ENCODE measurements at places on chromosomes 1 and 21.
A peak's percentile ranks its signal among the peaks of the same experiment; 100 is the strongest.

GRCh38 chr1:38076455-38076854, 29.9 kb upstream of the POU3F1 start:
- no peak for DNase-seq

- no peak for DNase-seq
These were observed 10.8 kb upstream of the PTPRC start for GRCh38 chr1:198628067-198628455.

DNA sequence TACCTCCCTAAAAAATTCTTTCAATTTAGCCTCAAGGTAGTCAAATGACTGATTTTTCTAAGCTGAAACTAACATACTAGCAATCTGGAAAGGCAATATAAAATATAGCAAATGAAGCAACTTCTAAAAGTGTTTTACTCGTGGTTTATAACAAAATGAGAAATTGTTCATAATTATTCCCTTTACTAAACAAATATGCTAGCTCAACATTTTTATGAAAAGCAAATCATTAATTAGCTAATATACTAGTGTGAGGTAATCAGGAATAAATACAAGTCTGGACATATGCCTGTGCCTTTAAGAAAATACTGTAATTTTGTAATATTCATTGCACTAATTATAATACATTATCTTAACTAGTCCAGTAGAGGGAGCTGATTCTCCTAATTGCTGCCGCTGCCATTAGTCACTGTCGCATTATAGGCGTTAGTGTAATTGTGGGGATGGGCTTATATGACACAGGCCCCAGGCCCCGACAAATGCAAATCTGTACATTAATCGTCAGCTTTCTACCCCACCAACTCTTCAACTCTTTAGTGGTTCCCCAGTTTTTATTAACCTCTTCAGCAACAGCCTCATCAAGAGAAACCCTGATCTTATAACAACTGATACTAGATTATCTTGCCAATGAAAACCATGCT, 160.9 kb downstream of the GABPA start:
- DNase-seq: no peak

- no peak for DNase-seq
These were observed 21.0 kb downstream of the C1orf174 start for GRCh38 chr1:3879099-3879498.

DNA sequence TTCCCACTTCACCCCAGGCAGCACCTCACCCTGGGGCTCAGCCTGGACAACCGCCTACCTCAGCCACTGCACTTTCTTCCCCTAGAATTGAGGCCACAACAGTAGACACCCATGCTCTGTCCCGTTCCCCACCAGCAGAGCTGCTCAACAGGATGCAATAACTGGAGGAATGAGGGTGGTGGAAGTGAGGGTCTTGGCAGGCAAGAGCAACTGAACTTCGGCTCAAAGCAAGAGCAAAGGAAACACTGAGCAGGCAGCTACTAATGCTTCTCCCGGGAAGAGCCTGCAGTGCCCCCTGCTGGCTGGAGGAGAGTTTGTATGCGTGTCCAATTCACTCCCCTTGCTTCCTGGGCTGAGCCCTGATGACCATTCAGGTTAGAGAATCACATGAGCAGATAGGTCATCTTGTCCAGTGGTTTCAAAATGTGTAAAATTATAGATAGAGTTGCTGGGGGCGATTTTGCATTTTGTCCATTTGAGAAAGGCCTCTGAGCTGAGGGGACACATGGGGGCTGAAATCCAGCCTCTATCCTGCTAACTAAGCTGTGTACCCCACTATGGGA, 13.9 kb downstream of the NT5C1A start:
- peak; percentile 41 for DNase-seq

GRCh38 chr1:85707267-85707989, 805 bp downstream of the ZNHIT6 start:
- DNase-seq: no peak

GRCh38 chr1:39755965-39756659, 15.0 kb downstream of the OXCT2 start:
- no peak for DNase-seq

GRCh38 chr1:29218223-29218622, 12.5 kb downstream of the MECR start:
- no peak for DNase-seq

- no peak for DNase-seq
These were observed 14.4 kb upstream of the POU2F1 start for GRCh38 chr1:167206166-167206835.

- no peak for DNase-seq
These were observed 30.0 kb upstream of the CRNN start for GRCh38 chr1:152444045-152444444.

DNA sequence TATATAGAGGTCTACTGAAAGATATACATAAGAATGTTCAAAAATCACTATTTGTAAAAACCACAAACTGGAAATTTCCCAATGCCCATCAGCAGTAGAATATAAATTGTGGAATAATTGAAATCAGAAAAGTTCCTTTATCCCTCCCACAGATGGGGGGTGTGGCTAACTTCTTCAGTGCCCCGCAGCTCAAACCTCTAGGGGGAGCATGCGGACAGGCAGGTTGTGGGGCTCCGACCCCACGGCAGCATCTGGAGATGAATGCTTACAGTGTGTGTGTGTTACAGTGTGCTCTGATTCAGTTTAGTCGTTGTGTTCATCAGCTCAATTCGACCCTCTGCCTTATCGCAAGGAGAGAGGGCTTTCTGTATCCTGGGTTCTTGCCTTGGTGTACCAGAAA, 262.1 kb upstream of the LRRC7 start:
- no peak for DNase-seq

DNA sequence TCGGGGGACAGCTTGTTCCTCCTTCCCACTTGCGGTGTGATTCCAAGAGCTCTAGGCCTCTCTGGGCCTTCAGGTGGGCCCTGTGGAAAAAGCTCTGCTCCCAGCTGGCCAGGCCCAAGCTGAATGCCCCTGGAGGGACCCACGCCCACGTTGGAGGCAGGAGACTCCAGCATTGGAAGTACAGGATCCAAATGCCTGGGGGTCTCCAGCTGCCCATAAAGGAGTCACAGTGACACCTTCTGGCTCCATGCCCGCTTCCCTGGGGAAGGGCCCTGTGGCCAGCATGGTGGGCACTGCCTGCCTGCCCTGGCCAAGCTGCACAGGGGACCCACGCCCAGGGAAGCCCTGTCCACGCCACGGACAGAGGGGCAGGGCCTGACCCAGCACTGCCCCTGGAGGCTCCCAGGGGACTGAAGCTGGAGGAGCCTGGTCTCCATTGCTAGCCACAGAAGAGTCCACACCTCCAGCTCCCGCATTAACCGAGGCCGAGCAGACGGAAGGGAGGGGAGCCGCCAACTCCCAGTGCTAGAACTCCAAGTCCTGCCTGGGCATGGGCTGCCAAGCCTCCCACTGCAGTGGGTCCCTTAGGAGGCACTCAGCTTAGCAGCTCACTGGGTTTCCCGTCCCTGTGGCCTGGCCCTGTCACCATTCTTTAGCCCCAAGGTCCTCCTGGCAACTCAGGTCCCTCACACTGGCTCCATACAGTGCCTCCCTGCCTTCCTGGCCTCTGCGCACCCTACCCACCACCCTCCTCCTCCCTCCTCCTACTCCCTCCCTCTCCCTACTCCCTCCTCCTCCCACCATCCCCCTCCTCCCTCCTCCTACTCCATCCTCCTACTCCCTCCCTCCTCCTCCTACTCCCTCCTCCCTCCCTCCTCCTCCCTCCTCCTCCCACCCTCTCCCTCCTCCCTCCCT, 41.9 kb downstream of the WNT9A start:
- DNase-seq: no peak

DNA sequence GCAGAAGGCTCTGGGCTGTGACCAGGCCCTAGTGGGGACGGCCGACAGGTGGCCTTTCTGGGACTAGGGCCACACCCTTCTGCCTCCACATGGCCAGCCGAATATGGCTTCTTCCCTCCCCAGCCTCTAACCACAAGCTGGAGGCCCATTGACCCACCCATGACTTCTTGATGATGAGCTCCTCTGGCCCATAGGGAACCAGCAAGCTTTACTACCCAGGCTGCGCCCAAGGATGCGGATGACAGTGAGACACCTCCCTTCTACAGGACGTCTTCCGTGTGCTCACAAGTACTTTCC, 41.0 kb downstream of the LDLRAD2 start:
- DNase-seq: no peak

- no peak for DNase-seq
These were observed 35.8 kb upstream of the OLFM3 start for GRCh38 chr1:102032534-102032933.

- DNase-seq: no peak
These were observed 72.1 kb downstream of the MORN1 start for GRCh38 chr1:2319291-2319690.

GRCh38 chr1:178870944-178871343, at the start of gene ANGPTL1:
Gene ANGPTL1 (minus strand): TSS chr1:178871077. CDS start chr1:178865776, 5,301 bp downstream.
- DNase-seq: peak; percentile 16

DNA sequence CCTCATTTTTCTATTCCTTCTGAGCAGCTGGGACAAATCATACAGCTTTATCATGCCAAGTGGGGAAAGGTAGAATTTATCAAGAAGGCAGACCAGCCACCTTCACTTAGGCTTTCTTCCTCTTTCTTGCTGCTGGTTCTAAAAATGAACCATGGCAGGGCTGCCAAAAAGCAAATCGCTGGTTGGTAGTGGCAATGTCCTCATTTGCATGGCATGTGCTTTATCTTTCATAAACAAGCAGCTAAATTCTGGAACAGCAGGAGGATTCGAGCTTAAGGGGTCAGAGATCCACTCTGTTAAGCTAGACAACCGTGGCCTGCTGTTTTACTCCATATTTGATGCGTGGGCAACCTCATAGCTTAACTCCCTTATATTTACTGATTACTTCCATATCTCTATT, 91.3 kb downstream of the RPE65 start:
- no peak for DNase-seq

DNA sequence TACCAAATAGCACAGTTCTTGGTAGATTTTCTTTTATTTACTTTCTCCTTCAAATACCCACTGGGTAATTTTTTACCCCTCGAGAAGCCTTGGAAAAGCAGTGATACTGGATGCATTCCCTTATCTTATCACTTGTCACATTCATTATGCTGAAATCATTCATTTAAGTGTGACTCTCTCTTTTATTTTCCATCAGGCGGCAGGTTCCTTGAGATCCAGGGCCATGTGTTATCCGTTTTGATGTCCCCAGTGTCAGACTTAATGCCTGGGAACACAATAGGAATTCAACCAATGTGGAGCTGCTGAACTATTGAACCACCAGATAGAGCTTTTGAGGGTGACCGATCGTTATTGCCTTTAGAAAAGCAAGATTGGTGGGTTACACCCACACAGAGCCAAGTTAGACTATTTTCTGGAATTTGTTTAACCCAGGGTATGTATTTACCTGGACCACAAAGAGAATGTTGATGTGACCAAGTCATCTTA, 51.5 kb upstream of the ATP5PO start:
- no peak for DNase-seq

DNA sequence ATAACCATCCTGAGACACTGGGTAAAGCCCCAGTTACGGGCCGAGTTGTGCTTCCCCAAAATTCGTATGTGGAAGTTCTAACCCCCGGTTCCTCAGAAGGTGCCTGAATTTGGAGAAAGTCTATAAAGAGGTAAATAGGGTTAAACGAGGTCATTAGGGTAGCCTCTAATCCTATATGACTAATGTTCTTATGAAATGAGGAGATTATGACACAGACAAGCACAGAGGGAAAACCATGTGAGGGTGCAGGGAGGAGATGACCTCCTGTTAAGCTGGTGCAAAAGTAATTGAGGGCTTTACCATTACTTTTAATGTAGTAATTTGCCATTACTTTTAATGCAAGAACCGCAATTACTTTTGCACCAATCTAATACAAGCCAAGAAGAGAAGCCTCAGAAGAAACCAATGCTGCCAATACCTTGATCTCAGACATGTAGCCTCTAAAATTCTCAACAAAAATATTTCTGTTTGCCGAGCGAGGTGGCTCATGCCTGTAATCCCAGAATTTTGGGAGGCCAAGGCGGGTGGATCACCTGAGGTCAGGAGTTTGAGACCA, 260.8 kb downstream of the GPATCH2 start:
- no peak for DNase-seq

DNA sequence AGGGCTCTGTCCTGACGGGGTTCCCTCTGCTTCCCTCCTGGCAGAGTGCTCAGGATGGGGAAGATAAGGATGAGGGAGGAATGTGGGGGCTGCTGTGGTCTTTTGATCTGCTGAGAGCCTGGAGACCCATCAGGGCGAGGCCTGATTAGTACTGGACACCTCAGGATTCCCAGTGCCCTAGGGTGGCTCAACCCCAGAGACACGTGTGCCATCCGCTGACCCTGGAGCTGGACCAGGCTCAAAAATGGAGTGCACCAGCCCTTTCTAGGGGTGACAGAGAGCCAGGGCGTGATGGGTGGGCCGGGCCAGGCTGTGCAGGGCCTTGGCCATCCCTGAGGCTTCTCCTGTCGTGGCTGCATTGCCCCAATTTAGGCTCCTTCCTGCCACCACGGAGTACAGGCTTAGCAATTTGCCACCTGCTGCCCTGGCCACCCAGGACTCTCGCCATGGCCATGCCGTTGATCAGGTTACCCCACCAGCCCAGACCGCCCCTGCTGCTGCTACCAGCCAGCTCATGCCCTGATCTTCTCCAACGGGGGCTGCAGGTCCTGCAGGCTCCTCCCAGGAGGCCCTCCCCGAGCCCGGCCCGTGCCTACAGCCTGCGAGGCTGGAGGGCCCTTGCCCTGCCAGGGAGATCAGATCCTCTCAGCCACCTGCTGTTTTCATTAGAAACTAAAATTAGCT, 9.5 kb downstream of the WNT4 start:
- no peak for DNase-seq

DNA sequence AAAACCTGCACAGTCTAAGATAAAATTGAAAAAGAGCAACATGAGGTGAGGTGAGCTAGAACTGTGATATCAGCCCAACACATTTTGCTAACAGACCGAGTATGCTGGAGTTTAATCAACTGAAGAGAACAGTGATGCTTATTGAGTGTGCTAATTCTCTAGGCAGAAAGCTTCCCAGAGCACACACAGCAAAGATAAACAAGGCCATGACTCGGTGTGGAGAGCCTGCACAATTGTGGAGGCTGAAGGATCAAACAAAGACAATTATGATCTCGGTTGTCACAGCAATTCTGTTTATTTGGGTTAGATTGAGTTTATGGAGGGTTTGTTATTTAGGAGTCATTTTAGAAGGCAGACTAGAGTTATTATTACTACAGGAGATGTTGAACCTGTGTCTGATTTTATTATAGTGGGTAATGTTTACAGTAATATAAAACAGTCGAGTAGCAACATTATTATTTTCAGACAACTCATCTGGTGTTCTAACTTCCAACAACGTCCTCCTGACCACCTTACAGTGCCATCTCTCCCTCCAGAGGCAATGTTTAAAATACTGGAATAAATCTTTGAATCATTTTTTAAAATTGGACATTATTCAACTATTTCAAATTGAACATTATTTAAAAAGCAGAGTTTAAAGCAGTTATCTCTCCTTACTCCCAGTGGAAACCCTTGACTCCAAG, 40.2 kb downstream of the DPT start:
- DNase-seq: no peak

GRCh38 chr1:46065405-46065804, 67.0 kb downstream of the PIK3R3 start:
- no peak for DNase-seq
